ENCODE measurements at places on chromosomes 7 and 10.

GRCh38 chr7:54783952-54784351, 24.9 kb upstream of the SEC61G start:
- no peak for DNase-seq

- peak; percentile 47 for DNase-seq
Measured at GRCh38 chr10:114458955-114459354, 54.7 kb upstream of the AFAP1L2 start.

GRCh38 chr10:73865459-73866442, 8.6 kb downstream of the CAMK2G start:
- DNase-seq: peak; percentile 52

DNA sequence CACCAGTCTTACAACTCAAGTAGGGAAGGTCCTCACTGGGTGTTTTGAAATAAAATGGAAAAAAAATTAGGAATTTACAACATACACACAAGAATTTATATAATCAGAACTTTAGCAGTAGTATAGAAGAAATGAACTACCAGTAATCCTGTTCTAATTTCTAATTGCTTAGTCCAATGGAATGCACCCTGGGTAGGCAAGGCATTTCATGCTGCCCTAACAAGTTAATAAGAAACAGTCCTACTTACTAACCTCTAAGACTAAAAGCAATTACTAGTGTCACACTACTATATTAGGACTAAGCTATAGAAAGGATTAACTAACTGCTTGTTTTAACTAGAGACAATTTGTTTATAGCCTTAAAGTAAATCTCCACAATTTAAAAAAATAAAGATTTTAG, 158.1 kb downstream of the BTAF1 start:
- no peak for DNase-seq

DNA sequence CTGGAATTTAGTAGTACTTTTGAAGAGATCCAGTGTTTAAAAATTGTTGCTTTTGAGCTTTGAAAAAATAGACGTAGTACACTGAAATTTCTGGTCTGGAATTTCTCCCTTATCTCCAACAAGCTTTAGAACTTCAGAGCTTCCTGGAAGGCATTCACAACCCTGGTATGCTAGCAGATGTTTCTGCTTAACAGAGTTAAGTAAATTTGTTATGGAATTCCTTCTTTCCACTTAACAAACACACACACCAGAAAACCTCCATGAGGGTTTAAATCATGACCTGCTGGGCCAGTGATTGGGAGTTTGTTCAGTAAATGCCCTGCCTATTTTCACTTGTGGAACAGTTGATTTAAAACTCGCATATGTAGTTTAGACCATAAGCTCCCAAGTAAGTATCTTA, 13.7 kb downstream of the ASB15 start:
- no peak for DNase-seq

- DNase-seq: no peak
Measured at GRCh38 chr10:112628951-112629609, 182.1 kb downstream of the VTI1A start.

- DNase-seq: no peak
Measured at GRCh38 chr7:93579431-93579830, 4.9 kb upstream of the CALCR start.

DNA sequence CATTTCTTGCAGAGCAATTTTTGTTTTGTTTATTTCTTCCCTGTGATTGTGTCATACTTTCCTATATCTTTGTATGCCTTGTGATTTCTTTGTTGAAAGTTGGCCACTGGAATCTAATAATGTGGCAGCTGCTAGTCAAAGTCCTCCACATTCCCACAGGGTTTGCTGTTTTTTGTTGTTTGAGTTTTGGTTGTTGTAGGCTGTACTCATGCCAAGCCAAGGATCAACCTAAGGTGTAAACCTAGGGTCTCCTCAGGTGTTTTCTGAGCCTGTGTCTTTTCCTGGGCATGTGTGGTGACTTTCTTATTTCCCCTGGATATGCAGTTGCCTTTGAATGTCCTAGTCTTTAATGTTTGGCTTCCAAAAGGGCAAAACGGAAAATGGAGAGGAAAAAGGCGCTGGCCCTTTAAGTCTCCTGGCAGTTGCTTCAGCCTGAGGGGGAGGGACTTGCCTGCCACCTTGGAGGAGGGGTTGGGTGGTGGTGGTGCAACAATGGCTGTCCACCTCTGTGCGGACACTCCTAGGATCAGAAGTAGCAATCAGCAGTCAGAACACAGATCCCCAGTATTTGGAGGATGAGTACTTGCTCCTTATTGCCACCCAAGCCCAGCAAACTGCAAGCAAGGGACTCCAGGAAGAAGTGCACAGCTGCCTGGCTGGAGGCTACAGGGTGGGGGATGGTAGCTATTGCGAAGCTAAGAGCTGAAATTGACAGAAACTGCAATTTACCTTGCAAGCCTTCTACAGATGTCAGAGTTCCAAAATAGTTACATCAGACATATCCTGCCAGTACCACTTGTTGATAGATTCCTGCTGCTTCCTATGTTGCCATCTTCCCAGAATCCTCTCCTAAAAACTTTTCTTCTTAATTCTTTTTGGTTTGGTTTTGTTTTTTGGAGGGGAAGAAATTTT, 5.6 kb upstream of the ZNF518A start:
- peak; percentile 77 for DNase-seq
